ENCODE measurements at places on chromosomes 5 and 9. TPM values are rescaled to one million over a fixed set of nuclear protein-coding genes. Genes with fewer than 3 reads are reported as not detected.
A peak's percentile ranks its signal among the peaks of the same experiment; 100 is the strongest.

DNA sequence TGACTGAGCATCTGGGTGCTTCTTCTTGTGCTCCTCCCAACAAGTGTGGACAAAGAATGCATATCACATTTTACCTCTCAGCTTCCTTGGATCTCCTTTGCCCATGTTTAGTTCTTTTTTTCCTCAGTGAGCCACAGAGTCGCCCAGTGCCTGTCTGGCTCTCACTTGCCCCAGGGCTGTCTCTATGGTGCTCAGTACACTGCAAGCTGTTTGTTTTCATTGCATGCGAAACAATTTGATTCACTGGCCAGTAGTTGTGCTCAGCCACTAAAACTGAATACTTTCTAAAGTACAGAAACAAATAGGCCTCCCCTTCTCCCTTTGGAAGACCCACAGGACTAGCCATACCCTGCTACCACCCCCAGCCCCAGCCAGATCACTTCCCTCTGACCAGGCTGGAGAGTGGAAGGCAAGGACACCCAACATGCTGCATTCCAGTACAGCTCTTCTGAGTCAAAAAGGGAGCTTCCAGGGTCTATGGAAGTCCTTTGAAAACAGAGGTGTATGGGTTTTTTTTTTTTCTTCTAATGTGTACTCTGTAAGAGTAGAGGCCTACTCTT, 3.8 kb downstream of the LHFPL2 start:
- DNase-seq, result no peak

DNA sequence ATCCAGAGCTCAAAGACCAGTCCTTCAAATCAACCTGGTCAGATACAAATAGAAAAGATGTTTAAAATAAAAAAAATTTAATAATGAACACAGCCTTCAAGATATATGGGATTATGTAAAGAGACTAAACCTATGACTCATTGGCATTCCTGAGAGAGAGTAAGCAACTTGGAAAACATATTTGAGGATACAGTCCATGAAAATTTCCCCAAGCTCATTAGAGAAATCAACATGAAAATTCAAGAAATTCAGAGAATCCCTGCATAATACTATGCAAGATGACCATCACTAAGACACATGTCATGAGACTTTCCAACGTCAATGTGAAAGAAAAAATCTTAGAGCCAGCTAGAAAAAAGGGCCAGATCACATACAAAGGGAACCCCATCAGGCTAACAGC, 512.9 kb upstream of the PTGER4 start:
- DNase-seq, result peak; percentile 59

- no peak for DNase-seq
Measured at GRCh38 chr5:158212237-158212636, 353.3 kb upstream of the CLINT1 start.

TCF7 gene
- total RNA-seq, result under 0.01 TPM
